ENCODE measurements at places on chromosomes 2 and 18.

DNA sequence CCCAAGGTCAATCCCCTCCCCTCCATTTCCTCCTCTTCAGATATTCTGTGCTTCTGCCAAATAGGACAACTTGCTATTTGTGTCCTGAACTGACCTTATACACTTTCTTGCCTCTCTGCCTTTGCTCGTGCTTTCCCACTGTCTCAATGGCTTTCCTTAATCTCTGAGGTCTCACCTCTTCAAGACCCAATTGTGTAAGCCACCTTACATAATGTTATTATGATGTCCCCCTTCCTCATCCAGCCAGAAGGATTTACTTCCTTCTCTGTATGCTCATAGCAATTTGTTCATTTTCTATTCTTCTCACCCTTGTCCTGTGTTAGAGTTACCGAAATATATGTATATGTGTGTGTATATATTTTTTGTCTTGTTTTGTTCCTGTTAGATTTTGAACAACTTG is 26.9 kb upstream of the DARS1 start:
- no peak for DNase-seq

DNA sequence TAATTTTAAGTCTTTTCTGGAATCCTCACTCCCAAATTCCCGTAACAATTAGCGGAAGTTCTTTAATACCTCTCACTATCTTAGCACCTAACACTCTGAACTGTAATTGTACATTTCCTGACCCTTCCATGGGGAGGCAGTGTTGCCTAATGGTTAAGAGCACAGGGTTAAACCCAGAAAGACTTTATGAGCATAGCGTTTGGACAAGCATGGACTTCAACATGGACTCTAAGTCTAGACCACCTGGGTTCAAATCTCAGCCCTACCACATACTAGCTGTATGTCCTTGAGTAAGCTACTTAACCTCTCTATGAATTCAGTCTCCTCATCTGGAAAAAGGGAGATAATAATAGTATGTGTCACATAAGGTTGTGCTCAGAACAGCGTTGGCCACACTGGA is 13.0 kb downstream of the ANTXR1 start:
- no peak for DNase-seq

GRCh38 chr2:108267101-108267500 is 21.6 kb upstream of the SULT1C2 start:
- no peak for DNase-seq

GRCh38 chr2:56008661-56009431 is 85.3 kb upstream of the EFEMP1 start:
- DNase-seq, result no peak

DNA sequence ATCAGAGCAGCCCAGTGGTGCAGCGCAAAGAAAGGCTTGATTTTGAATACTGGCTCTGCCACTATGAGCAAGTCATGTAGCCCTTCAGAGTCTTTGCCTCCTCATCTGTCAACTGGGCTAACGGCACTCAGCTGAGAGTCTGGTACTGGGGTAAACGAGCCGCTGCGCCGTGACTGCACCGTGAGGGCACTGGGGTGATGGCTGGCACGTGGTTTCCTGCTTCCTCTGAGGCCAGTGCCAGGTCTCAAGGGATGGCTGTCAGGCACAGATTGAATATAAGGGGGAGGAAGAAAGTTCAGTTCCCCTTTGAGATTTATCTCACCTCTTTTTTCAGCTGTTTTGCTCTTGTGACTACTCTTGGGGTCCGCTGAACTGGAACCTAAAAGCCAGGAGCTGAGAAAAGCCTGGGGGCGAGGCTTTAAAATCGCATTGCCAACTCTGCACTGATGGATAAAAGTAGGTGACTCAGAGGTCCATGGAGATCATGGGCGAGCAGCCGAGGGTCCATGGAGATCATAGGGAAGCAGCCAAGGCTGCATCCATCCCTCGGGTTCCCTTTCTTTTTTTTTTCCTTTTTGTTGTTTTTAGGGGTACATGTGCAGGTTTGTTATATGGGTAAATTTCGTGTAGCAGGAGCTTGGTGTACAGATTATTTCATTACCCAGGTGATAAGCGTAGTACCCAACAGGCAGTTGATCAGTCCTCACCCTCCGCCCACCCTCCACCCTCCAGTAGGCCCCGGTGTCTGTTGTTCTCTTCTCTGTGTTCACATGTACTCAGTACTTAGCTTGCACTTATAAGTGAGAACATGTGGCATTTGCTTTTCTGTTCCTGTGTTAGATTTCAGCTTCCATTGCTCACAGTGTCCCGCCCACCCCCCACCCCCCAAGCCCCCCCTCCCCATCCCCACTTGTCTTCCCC is 114.3 kb downstream of the SPP2 start:
- DNase-seq, result peak; percentile 5

GRCh38 chr2:16640867-16641266 is 24.8 kb downstream of the CYRIA start:
- DNase-seq, result no peak

- no peak for DNase-seq
Measured at GRCh38 chr18:48844271-48844670, 106.5 kb downstream of the SMAD7 start.

Measured in stimulated activated CD4-positive, alpha-beta T cell treated with anti-CD3 and anti-CD28 coated beads, Interleukin-12 subunit alpha, Interleukin-12 subunit beta, amount 100 ng/mL, for 24 hours (primary cell).